ENCODE measurements at places on chromosomes 6 and 20. TPM values are rescaled to one million over a fixed set of nuclear protein-coding genes. Genes with fewer than 3 reads are reported as not detected.
A peak's percentile ranks its signal among the peaks of the same experiment; 100 is the strongest.

GRCh38 chr20:58783511-58784011 lies 67.1 kb downstream of the GNAS-AS1 start:
- peak; percentile 8 for DNase-seq

Gene UBD
- polyA plus RNA-seq = 1.9 TPM

GRCh38 chr6:128079021-128079420 lies 178.2 kb upstream of the THEMIS start:
- DNase-seq = no peak

DNA sequence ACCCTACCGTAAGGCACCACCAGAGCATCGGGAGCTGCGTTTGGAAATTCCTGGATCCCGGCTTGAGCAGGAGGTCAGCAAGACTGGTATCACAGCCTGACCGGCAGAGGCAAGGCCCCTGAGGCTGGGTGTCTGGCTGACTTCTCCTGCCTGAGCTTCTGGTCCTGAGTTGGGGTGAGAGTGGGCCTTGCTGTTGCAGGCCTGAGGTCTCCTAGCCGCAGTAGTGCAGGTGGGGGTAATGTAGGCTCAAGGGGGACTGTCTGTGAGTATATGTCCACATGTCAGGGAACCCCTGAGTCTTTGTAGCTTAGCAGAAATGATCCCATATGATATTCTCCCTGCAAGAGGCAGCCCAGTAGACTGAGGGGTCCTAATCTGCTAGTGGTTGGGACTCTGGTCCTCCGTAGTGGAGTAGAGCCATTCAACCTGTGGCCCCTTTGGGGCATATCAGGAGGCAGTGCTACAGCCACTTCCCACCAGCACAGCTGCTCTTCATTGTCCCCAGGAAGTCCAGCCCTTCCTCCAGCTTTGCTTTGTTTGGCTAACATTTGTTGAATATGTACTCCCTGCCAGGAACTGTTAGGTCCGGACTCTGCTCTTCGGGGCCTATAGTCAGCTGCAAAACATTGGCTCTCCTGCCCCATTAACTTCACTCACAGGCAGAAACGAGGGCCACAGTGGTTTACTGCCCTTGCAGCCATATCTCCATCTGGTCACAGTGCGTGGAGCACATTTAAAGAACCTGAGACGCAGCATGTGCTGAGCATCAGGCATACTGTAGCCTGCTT lies 10.9 kb downstream of the LRRC73 start:
- DNase-seq = no peak

Gene KIF25
- 10.2 TPM for polyA plus RNA-seq

- no peak for DNase-seq
Measured at GRCh38 chr6:38310061-38310460, 329.7 kb downstream of the BTBD9 start.

- peak; percentile 39 for DNase-seq
Measured at GRCh38 chr6:7992002-7992815, 72.0 kb downstream of the BLOC1S5 start.

Gene SLC35D3
- 2.0 TPM for polyA plus RNA-seq

GRCh38 chr6:13902922-13903321 lies 21.8 kb upstream of the RNF182 start:
- no peak for DNase-seq

Gene PPP1R14C
- polyA plus RNA-seq = 18.3 TPM

- no peak for DNase-seq
Measured at GRCh38 chr6:166471797-166472260, 89.1 kb upstream of the MPC1 start.

Gene ZNF311
- polyA plus RNA-seq = 6.2 TPM

Data from left lung (tissue), 14 donors.